Adrenal gland (tissue), 19 donors: ENCODE measurements at places on chromosomes 13 and 19. TPM values are rescaled to one million over a fixed set of nuclear protein-coding genes. Genes with fewer than 3 reads are reported as not detected.
A peak's percentile ranks its signal among the peaks of the same experiment; 100 is the strongest.

The KASH5 gene
- total RNA-seq, result 0.97 TPM

- no peak overlapping the region for H3K4me3 ChIP-seq
- no peaks in the 10 kb centered on the region for H3K27me3 ChIP-seq
- no peak overlapping the region for H3K27ac ChIP-seq
- DNase-seq, result no peak
- H3K4me1 ChIP-seq, result no peaks in the 10 kb centered on the region
- no peaks in the 10 kb centered on the region for H3K36me3 ChIP-seq
These were observed 27.1 kb upstream of the POMP start for GRCh38 chr13:28631801-28632200.

- no peak within 1 kb of the TSS for H3K27ac ChIP-seq
- no peak for DNase-seq
- H3K4me3 ChIP-seq, result no peak within 1 kb of the TSS
These were observed at the start of gene IL4I1 for GRCh38 chr19:49896863-49897621. IL4I1 (minus strand) TSS chr19:49896887; CDS start chr19:49896160, 727 bp downstream.

The DGKH gene
- total RNA-seq, result 3.5 TPM

- no peaks in the 10 kb centered on the region for H3K36me3 ChIP-seq
- DNase-seq, result no peak
- H3K27ac ChIP-seq, result peak overlapping the region; percentile 7
- H3K27me3 ChIP-seq, result no peaks in the 10 kb centered on the region
- no peak overlapping the region for H3K4me3 ChIP-seq
These were observed 7.0 kb upstream of the MAP2K2 start for GRCh38 chr19:4130744-4131438.

GRCh38 chr13:113548778-113549621 is 35.6 kb upstream of the TFDP1 start:
- no peaks in the 10 kb centered on the region for H3K27me3 ChIP-seq
- DNase-seq, result no peak
- no peak overlapping the region for H3K4me3 ChIP-seq
